ENCODE measurements at places on chromosomes 5 and 9. TPM values are rescaled to one million over a fixed set of nuclear protein-coding genes. Genes with fewer than 3 reads are reported as not detected.

Gene OR1J2
- not detected for polyA plus RNA-seq

Gene IL3
- not detected for polyA plus RNA-seq

Gene CSF1R
- 18.6 TPM for polyA plus RNA-seq

Gene SPATA31A3
- polyA plus RNA-seq: not detected

Gene SLC25A48
- 3.4 TPM for polyA plus RNA-seq

Gene IL33
- 6.4 TPM for polyA plus RNA-seq

Gene MLANA
- 1.4 TPM for polyA plus RNA-seq

Gene PPP6C
- polyA plus RNA-seq: 53.1 TPM

Gene GZMA
- polyA plus RNA-seq: 0.27 TPM

Gene ECSCR
- polyA plus RNA-seq: 21.0 TPM

Gene LCN2
- 1.2 TPM for polyA plus RNA-seq

Gene SOHLH1
- not detected for polyA plus RNA-seq

DNA sequence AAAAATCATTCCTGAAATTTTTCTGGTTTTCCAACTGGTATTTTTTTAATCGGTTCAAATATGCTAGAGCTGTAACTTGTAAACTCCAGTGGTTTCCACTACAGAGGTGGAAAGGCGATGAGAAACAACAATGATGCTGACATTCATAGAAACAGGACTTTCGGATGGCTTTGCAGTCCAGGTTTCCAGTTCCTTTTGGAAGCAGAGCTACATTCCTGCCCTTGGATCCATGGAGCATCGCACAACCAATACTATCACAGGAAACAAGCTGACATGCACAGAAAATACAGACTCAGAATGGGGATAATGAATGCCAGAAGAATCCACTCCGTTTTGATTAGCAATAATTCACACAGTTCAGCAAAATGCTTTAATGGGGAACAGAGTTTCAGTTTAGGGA is 140.0 kb downstream of the EPB41L4A start:
- DNase-seq: no peak

DNA sequence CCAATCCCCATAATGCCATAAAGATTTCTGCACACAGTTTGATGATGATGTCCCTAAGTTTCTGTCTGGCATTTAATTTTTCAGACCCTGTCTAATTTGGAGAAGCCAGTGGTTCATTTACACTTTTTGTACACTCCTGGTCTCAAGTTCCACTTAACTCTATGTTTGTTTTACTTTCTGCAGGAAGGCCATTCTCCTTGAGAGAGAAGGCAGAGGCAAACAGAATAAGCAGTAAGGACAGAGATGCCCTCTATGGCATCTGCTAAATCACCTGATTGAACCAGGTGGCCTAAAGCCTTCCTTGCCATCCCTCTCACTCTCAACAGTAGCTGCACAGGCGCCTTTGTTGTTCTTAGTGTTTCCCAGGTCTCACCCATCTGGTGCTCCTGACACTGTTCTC is 86.1 kb upstream of the LRRTM2 start:
- DNase-seq: no peak

DNA sequence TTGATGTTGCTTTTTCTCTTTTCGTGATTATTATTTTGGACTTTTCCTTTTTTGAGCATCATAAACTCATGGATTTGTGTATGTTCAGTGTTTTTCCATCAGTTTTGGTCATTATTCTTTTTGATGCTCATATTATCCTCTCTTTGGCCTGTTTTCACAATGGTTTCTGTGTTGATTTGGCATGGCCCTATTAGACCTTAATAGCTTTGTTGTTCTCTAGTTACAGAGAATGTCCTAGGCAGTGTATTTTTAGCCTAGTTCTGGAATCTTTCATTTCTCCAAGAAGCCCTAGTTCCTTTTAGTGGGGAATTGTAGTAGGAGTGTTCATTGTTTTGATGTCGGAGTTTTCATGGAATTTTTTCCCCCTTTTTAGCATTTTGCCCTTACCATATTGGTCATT is 41.3 kb upstream of the ROPN1L start:
- no peak for DNase-seq

DNA sequence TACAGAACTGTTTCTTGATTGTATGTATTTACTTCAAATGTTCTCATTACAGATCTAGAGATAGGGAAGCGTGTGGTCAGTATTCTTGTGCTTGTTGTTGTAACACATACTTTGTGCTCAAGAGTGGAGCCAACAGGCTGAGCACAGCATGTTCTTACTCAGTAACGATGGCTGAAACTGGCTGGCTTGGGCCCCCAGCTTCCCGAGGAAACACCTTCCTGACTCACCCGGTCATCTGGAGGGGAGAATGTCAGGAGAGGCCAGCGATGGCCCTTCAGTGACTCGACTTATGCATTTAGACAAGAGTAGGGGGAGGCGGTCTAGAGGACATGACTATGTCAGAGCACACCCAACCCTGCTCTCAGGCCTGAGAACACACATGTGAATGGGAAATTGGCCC is 25.6 kb downstream of the ZNF474 start:
- DNase-seq: no peak

DNA sequence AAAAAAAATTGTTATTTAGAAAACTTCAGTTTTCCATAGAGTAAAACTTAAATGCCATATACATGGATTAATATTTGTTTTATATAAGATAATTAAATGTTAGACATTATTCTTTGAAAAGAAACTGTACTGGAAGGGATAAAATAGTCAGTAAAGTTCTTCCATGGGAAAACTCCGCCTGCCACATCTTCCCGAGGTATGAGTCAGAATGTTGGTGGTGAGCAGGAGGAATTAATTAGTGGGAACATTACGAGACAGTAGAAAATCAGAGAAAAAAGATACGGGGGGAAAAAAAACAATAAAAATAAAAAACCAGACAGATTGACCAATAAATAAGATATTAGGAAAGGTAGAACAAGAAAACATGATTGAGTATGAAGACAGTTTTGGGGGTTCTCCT is 930.3 kb upstream of the C9orf72 start:
- DNase-seq: no peak

DNA sequence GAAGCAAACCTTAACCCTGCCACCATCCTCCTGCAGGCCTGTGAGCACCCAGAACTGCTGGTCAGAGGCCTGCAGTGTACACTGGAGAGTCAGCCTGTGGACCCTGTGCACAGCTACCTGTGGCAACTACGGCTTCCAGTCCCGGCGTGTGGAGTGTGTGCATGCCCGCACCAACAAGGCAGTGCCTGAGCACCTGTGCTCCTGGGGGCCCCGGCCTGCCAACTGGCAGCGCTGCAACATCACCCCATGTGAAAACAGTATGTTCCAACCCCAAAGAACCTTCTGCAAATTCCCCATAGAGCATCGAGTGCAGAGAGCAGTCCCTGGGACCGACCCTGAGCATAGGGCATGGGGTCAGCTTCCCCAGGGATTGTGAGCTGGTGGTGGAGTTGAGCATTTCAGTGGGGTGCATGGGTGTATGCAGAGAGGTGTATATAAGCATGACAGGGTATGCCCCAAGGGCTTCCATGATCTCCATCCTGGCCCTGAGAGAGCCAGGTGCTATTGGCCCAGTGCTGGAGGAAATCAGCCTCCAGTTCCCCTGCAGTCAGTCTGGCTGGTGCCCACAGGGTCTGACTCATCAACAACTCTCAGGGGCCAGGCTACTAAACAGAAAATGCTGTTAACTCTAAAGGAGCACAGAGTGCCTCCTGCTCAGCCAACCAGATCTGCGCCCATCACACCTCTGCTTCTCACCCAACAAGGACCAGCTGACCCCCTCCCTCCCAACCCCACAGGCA is 126.2 kb downstream of the SAXO1 start:
- no peak for DNase-seq

- no peak for DNase-seq
Measured at GRCh38 chr9:90818279-90818678, 16.7 kb downstream of the SYK start.

DNA sequence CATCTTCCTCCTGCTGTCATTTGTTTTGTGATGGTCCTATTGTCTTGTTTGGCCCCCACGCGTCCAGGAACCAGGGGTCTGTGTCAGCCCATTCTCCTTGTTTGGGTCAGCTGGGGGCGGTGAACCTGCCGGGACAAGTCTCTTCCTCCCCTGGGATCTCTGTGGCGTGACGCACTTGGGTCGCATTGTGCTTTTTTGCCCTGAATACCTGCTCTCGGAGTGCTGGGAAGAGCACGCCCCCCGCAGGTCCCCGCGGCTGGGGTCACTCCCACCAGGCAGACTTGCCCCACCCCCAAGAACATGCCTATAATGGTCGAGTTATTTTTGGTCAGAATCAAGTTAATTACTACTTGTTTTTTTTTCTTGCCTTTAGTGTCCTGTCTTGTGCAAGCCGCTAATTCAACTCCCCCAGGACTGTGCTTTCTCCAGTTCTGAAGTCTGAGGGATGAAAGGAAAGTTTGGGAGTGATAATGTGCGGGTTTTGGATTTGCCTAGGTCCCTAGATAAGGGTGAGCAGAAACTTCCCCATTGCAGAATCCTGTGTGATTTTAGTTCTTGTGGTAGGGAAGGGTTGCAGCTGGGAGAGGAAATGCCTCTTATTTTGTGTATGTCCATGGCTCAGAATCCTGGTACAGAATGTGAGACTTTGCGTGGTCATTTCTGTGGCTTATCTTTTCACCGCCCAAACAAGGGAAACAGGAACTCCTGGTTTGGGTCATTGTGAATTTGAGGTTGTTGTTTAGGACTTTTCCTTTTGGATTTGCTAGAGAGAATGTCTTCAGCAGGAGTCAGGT is 789 bp downstream of the ACER2 start:
- DNase-seq: no peak

- DNase-seq: peak; percentile 18
Measured at GRCh38 chr5:15260356-15261268, 239.4 kb upstream of the FBXL7 start.

GRCh38 chr5:38456657-38457399 is 99.6 kb downstream of the LIFR start:
- no peak for DNase-seq

DNA sequence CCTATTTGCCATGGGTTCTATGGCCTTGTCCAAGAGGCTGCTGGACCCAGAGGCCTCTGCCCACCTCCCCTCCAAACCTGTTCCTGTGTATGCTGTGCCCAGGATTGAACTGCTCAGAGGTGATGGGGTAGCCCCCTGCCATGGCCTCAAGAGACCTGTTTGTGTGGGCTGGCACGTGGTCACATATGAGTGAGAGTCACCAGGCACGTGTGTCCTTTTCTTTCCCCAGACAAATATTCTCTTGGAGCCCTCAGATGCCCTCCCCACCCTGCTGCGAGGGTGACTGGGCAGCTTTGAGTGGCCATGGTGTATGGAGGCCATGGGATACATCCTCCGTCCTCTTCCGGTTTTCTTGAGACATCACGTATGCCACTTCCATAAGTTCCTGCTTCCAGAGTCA is 10.9 kb upstream of the TCOF1 start:
- no peak for DNase-seq

- DNase-seq: no peak
Measured at GRCh38 chr5:90097082-90097477, 312.5 kb downstream of the CETN3 start.

DNA sequence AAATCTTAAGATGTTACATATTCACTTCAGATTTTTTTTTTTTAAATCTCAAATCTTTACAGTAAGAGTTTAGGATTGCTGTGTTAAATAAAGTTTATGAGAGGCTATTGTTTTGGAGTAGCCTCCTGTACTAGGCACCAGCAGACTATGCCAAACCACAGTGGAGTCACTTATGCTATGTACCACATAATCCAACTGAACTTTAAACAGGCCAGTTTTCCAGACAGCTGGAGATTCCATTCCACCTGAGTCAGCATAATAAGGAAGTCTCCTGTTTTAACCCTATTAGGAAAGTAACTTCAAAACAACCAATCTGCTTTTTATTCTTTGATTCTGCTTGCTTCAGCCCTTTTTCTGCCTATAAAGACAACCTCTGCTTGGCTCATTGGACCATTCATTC is 205.2 kb downstream of the CSNK1G3 start:
- DNase-seq: no peak

GRCh38 chr5:131671994-131672655 is 37.1 kb upstream of the RAPGEF6 start:
- DNase-seq: peak; percentile 35

GRCh38 chr5:96942078-96942477 is 6.2 kb downstream of the LNPEP start:
- DNase-seq: no peak

DNA sequence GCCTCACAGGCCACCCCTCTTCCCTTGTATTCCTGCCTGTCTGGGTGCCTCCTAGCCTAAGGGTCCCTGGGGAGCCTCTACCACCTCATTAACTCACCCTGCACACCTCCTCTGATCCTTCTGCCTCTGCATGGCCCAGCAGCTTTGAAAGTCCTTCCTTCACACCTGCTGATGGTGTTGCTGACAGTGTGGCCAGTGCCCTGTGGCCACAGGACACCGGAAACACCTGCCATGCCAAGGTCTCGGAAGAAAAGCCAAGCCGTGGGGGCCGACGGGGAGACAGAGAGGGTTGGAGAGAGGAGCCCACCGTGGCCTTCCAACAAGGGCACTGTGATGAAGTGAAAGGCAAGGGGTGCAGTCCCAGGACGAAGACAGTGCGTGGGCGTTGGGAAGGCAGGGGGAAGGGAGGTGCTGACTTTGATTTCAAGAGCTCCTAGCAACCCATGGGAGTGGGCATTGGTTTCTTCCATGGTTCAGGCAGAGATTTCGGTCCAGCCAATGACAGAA is 4.1 kb downstream of the BTNL9 start:
- DNase-seq: no peak

DNA sequence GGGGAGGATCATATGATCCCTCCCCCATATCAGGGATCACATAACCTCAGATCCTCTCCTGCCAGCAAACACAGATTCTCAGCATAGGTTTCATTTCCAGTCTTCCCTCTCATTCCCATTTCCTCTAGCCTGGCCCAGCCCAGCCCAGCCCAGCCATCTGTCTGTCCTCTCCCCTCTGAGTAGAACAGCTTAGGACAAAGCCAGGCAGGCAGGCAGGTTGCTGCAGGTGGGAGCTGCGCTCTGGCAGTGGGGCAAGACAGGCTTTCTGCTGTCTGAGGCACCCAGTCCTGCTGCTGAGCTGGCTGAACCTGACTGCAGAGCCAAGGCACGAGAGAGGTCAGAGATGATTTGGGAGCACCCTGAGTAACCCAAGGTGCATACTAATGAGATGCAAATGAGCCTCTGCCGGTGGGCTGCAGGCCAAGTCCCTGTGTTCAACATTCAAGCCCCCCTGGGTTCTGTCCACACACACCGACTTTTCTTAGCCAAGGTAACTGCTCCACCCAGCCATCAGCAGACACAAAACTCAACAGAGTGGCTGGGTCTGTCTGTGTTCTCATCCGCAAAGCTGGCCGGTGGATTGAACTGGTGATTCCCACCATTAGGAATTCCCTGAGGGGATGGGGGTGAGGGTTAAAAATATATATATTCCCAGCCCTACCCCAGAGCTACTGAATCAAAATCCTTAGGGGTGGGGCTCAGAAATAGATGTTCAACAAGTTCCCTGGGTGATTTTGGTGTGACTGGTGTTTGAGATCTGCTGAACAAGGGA is 9.1 kb downstream of the FAT2 start:
- DNase-seq: no peak

DNA sequence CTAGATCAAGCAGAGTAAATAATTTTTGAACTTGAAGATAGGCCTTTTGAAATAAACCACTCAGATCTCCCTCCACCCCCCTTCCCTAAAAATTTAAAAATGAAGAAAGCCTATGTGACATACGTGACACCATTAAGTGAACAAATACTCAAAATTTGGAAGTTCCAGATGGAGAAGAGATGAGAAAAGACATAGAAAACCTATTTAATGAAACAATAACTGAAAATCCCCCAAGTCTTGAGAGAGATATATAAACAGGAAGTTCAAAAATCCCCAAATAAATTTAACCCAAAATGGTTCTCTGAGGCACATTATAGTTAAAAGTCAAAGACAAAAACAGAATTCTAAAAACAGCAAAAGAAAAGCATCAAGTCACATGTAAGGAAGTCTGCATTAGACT is 428.6 kb downstream of the PSAT1 start:
- no peak for DNase-seq

Data from renal cortex interstitium (tissue), 15 donors.